ENCODE measurements at places on chromosomes 3 and 15. TPM values are rescaled to one million over a fixed set of nuclear protein-coding genes. Genes with fewer than 3 reads are reported as not detected.

The CTXN2 gene
- not detected for total RNA-seq

The TRAIP gene
- total RNA-seq = 2.6 TPM

The CAPN3 gene
- 675 TPM for total RNA-seq

The DNAH12 gene
- 0.52 TPM for total RNA-seq

The ZBBX gene
- not detected for total RNA-seq

The FETUB gene
- total RNA-seq = not detected

The SHC4 gene
- 2.1 TPM for total RNA-seq

The TLR9 gene
- not detected for total RNA-seq

The RASA2 gene
- total RNA-seq = 9.9 TPM

The EPHA6 gene
- total RNA-seq = 0.52 TPM

The EFHB gene
- total RNA-seq = not detected

The SLC25A36 gene
- total RNA-seq = 56.9 TPM

The PHLDB2 gene
- total RNA-seq = 54.3 TPM

The ISLR gene
- total RNA-seq = 85.6 TPM

The ZNF80 gene
- total RNA-seq = not detected

The ATP13A4 gene
- total RNA-seq = 1.6 TPM

The OGG1 gene
- total RNA-seq = 29.2 TPM

The DLG1 gene
- total RNA-seq = 62.1 TPM

The MNS1 gene
- 0.52 TPM for total RNA-seq

The ADCY5 gene
- 6.8 TPM for total RNA-seq

The SLC30A4 gene
- 8.9 TPM for total RNA-seq

The GREM1 gene
- 0.52 TPM for total RNA-seq

The DAZL gene
- total RNA-seq = not detected

The GOLGA8M gene
- 1.0 TPM for total RNA-seq

The RNU5B-1 gene
- total RNA-seq = not detected

The SHQ1 gene
- total RNA-seq = 21.4 TPM

The FGF12 gene
- total RNA-seq = 2.1 TPM

The PATL2 gene
- total RNA-seq = 2.6 TPM

The IL17RE gene
- not detected for total RNA-seq

The GOLGA6A gene
- total RNA-seq = 1.0 TPM

The CAND2 gene
- total RNA-seq = 22.4 TPM

The IL12A gene
- 0.52 TPM for total RNA-seq

The PLCH1 gene
- total RNA-seq = 0.52 TPM

The MYO5A gene
- total RNA-seq = 9.4 TPM

The CDCP1 gene
- under 0.01 TPM for total RNA-seq

The GJD2 gene
- total RNA-seq = not detected

The SAMD7 gene
- not detected for total RNA-seq
